LHCN-M2 (cell line): ENCODE measurements at places on chromosomes 11 and 22.

GRCh38 chr11:15724601-15725000, 609.9 kb downstream of the INSC start:
- no peak for DNase-seq

- no peak for DNase-seq
These were observed 61.9 kb downstream of the MTNR1B start for GRCh38 chr11:93031386-93031785.

DNA sequence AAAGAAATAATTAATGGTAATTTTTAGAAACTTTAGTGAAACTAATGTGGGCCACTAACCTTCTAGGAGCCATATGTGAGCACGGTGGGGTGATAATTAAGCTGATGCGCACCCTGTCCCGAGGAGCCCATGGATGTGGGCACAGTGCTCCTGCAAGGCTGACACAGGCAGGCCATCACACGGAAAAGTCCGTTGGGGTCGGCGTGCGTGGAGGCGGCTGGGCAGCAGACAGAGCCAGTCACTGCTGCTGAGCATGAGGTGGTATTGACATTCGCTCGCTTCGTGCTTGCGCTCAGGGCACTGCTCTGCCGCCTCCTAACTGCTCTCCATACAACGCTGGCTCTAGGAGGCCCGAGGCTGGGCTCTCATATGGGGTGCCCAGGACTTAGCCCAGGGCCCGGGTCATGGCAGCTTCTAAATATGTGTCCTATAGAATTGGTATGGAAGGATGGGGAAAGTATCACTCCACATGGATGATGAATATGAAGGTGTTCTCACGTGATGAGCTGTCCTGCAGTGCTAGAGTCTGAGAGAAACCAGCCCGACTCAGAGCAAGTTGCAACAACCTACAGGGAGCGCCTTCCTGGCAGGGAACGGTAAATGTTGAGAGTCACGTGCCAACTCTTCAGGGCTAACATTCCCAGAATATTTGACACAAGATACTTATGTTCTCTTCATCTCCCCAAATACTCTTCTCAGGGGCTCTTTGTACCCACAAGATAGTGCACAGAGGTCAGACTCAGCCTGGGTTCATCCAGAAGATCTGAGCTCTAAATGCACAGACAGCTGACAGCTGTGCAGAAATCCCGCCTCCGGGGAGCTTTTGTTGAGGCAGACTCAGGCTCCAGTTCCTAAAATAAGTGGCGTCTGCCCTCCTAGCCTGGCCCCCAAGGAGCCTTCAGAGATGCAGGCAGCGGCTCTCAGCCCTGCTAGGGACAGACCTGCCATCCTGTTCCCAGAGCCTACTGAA, 50.6 kb upstream of the ARFGAP3 start:
- DNase-seq = peak; percentile 86

GRCh38 chr11:93236741-93237675, 39.2 kb upstream of the SLC36A4 start:
- DNase-seq = peak; percentile 39

DNA sequence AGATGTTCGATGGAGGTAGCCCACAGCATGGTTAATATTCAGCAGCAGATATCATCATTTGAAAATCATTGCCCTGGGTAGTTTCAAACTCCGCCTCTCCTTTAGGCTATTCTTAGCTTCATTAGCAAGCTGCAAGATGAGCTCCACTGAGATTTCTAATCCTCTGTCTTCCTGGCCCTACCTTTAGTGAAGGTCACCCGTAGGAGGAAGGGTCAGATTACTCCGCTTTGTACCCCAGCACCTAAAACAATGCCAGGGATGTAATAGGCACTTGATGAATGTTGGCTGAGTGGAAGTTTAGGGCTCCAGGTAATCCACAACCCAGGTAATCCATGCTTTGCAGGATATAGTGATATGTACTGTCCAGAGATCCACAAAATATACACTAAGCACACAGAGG, 260.1 kb upstream of the MTNR1B start:
- no peak for DNase-seq

DNA sequence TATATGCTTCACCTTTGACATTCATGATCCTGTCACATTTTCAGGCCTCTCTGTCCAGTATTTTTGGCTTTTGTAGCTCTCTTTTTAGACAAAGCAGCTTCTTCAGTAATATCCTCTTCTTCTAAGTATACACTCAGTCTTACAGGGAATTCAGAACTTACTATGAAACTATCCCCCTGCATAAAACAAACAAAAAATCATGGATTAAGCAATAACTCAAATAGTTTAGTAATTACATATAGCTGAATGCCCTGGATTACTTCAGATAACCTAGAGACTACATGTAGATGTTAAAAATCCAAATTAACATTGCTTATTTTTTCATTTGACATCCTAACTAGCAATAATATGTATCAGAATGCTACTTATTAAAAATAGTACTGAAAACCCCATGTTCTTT, 5.2 kb downstream of the TAF1D start:
- DNase-seq = no peak
